Stimulated activated naive CD8-positive, alpha-beta T cell treated with anti-CD3 and anti-CD28 coated beads, Interleukin-15, amount 100 ng/mL, for 72 hours (primary cell): ENCODE measurements at places on chromosomes 2 and 18.

DNA sequence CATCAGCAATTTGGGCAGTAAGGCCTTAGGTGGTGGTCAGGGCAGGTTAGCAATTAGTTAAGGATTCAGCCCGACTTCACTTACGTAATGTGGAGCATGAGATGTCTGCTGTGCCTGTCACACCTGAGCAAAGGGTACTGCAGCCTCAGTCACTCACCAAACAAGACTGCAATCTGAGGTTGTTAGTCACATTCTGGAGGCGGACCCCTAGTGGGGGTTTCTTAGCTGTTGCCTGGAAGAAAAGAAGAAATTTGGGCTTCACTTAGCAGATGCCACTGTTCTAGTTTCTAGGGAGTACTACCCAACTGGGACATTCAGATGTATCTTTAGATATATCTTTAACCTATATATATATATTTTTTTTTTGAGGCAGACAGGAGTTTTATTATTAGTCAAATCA lies 529.9 kb downstream of the SLC4A3 start:
- no peak for DNase-seq

DNA sequence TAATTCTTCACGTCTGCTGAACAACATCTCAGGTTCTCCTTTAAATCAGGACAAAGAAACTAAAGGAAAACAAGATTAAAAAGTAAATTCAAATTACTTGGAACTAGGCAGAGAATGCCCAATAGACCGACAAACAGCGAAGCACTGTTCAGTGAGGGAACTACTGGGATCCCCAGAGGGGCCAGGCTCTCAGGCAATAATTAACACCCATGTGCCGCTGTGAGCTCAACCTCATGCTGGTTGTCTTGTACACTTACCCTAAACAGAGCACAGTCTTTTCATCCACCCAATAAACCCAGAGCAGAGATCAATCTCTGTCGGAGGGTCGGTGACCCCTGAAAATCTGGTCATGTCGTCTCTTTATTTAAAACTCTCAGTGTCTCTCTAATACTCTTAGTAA lies 229.9 kb upstream of the CRIM1 start:
- no peak for DNase-seq

- no peak for DNase-seq
Measured at GRCh38 chr2:189150033-189150432, 29.5 kb downstream of the COL5A2 start.

DNA sequence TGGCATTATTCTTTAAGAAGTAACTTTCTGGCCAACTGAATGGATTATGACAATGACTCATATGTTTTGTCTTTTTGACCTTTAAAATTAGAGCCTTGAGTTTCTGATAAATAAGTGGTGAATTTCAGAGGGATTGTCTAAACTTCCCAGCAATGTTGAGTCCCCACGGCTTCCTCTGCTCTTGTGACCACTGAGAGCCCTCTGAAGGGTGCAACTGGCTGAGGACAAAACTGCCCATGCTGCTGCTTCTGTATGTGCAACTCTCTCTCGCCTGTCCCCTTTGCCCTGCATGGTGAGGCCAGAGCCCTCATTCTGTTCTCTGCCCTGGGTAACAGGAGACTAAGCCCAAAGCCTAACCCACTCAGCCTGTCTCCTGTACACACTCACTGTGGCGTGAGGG lies 52.7 kb upstream of the SLC14A1 start:
- no peak for DNase-seq

DNA sequence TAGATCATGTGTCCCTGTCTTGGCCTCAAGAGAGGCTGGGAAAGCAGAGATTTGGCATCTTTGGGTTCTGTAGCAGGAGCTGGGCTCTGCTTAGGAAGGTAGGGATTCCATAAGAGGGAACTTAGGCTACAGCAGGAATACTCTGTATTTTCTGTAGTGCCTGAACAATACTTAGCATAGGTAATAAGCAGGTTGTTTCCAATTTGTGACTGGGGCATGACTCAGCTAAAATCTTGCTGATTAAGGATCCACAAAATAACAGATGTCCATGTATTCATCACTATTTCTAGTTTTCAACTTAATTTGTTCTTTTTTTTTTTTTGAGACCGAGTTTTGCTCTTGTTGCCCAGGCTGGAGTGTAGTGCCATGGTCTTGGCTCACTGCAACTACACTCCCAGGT lies 68.5 kb downstream of the SMAD4 start:
- DNase-seq, result no peak

GRCh38 chr18:61850756-61851155 lies 42.1 kb downstream of the RNF152 start:
- DNase-seq, result no peak

GRCh38 chr18:51137891-51138290 lies 59.6 kb downstream of the MEX3C start:
- no peak for DNase-seq

DNA sequence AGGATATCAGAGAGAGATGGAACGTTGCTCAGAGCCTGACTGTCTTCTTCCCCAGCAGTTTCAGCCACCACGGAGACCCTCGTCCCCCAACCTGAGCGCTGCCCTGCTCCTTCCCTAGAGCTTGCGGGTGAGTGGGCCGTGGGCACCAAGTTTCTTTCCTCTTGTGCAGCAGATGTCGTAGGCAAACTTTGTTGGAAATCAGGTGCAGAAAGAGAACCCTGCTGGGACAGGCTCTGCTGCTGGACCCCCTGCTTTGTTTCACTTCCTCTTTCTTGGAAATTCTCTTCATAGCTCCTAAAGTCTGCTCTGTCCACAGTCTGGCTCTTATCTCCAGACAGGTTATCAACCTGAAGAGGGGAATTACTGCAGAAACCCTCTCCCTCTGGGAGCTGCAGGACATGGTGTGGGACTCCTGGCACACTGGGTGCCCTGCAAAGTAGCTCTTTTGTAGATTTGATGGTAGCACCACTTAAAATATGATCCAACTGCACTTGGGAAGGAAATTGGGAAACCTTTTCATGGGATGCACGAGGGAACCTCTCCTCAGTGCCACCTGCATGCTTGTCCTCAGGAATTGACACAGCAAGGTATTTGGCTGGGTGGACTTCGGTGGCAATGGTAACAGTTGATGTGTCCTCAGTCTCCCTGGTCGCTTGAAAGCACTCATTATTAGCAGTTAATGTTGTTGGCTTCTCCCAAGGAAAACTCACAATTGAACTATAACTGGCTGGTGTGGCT lies 92.2 kb downstream of the ALPK2 start:
- DNase-seq, result no peak

GRCh38 chr2:38180754-38181153 lies 104.8 kb upstream of the CYP1B1 start:
- DNase-seq, result no peak

- DNase-seq, result no peak
Measured at GRCh38 chr2:12116228-12116750, 369.9 kb downstream of the LPIN1 start.

DNA sequence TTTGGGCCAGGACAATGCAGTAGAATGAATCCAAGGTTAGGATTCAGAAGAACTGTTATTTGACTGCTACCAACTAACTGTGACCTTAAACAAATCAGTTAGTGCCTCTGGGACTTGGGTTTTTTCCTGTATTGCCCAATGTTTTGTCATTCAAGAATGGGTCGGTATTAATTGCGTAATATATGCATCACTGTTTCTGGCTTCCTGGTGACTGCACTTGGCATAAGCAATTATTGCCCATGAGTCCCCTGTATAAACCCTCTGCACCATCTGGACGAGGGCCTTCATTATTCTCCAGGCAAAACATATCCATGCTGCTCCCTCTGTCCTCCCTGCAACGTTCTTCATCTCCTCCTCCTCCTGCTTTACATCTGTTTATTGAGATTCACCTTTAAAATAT lies 255.8 kb upstream of the LRRTM1 start:
- no peak for DNase-seq

GRCh38 chr2:179817181-179817841 lies 44.1 kb downstream of the ZNF385B start:
- DNase-seq, result no peak

GRCh38 chr18:31450409-31450808 lies 2.9 kb downstream of the DSG3 start:
- no peak for DNase-seq

GRCh38 chr2:170163411-170164065 lies 14.4 kb upstream of the MYO3B start:
- DNase-seq, result no peak

DNA sequence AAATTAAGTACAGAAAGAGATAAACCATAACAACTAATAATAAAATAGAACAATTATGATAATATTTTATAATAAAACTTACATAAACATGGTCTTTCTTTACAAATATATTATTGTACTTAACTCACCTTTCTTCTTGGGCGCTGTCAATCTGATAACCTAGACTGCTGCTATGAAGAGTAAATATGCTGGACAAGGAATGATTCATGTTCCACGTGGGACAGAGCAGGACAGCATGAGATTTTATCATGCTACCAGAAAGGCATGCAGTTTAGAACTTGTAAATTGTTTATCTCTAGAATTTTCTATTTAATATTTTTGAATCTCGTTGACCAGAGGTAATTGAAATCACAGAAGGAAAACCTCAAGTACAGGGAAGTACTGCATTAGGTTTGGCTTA lies 210.7 kb downstream of the ANKRD30B start:
- no peak for DNase-seq

GRCh38 chr2:100017633-100018032 lies 124.8 kb downstream of the AFF3 start:
- no peak for DNase-seq

DNA sequence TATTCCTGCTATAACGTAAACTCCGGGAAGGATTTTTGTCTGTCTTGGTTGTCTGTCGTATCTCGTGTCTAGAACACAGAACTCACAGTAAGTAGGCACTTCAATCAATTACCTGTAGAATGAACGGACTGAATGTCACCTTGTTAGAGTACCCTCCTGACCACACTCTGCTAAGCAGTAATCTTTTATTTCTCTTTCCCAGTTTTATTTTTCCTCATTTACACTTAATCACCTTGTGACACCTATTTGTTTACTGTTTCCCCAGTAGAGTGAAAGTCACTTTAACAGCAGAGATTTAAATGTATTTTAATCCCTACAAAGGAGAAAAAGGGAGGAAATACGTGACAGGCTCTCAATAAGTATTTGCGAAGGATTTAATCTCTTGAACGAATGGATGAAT lies 514 bp upstream of the EPB41L5 start:
- no peak for DNase-seq

DNA sequence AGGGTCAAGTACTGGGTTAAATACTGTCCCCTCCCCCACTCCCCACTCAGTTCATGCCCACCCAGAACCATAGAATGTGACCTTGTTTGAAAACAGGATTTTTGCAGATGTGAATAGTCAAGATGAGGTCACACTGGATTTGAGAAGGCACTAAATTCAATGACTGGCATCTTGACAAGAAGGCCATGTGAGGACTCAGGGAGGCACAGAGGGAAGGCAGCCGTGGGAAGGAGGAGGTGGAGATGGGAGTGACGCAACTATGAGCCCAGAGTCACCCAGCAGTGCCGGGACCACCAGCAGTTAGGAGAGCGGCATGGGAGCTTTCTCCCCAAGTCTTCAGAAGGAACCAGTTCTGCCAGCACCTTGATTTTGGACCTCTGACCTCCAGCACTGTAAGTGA lies 257.3 kb downstream of the BCL2 start:
- DNase-seq, result no peak

DNA sequence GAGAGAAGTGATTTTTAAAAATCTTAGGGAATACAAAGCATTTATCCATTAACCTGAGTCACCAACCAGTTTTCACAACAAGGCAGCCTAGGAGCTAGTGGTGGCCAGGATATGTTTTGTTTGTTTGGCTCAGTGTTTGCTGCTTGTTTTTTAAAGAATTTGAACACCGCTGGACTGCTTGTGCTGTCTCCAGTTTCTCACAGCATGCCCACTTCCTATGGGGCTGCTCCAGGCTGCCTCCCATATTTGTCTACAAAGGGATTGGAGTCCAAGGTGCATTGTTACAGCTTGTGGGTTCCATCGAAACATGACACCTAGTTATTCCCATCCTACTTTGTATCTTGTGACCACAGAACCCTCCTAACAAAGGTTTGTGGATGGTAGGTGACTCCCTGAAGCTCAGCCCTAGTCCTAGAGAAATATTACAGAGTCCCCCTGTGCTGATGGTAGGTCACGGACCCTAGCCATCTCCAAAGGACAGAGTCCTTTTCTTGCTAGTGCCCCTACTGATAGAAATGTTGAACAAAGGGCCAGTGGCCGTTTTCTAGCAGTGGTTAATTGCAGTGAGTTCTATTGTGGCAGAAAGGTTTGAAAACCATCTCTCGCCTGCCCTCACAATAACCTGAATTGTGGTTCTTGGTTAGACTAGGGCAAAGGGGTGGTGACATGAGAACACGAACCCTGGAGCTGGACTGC lies 23.2 kb downstream of the GPR39 start:
- no peak for DNase-seq

DNA sequence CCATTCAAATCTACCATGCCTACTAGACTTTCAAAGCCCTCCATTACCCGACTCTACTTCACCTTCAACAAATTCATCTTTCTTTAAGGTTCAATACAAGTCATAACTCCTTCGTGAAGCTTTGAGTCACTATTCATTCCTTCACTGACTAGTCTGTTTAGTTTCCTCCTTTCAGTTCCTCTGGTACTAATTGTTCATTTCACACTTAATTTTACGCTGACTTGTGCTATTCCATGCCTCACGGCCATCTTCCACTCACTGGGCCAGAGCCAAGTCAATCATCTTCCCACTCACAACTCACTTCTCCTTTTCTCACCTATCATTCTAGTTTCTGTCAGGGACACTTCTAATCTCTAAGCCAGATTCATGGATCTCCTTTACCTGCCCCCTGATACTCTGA lies 136.2 kb downstream of the MTX2 start:
- no peak for DNase-seq
